ENCODE measurements at places on chromosomes 5 and 9.

- no peak for DNase-seq
Measured at GRCh38 chr9:97388721-97389238, 23.1 kb upstream of the TDRD7 start.

GRCh38 chr9:127796852-127797370, 5.8 kb upstream of the FPGS start:
- DNase-seq, result no peak

GRCh38 chr9:33907347-33907746, 90.4 kb downstream of the UBE2R2 start:
- no peak for DNase-seq

DNA sequence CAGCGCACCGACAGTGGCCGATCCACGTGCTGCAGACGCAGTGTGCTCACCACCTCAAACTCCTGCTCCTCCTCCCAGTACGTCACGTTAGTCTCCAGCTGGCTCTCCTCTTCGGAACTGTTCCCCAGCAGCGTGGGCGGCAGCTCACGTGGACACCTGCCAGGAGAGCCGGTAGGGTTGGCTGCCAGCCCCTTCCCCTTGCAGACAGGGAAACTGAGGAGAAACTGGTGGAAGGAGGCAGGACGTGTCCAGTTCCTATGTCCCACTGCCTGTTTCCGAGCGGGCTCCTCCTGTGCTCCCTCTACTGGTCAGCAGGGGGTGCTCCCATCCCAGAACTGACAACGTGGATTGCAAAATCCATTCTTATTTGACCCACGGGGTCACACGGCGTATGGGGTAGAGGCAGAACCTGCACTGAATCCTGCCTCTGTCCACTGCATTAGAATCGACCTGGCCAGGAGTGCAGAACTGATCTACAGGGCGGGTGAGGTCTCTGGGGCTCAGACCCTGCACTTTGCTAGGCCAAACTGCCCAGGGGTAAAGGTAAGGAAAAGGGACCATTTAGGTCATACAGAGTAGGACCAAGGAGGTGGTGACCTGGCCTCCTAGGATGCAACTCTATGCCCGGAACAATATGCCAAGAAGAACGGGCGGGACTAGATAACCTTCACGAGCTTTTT, 25.7 kb downstream of the PDGFRB start:
- DNase-seq, result peak; percentile 23

Measured in activated CD8-positive, alpha-beta memory T cell treated with anti-CD3 and anti-CD28 coated beads for 48 hours (primary cell).